ENCODE measurements at places on chromosomes 4 and X. TPM values are rescaled to one million over a fixed set of nuclear protein-coding genes. Genes with fewer than 3 reads are reported as not detected.

DNA sequence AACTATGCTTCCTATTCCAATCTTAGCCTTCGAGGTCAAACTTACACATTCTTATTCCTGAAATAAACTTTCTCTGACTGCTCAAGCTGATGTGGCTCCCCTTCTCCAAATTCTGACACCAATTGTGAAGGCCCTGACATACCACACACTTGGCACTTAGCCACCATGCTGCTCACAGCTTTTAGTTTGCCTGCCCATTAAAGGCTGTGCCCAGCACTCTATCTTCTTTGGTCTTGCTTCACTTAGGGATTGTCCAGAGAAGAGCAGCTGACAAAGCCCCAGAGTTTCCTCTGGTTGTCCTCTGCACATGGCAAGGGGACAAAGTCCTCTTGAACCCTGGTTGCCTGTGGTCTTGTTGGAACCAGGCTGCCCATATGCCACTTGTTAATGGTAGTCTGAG, 126.1 kb downstream of the ARHGEF9 start:
- no peak for DNase-seq

DNA sequence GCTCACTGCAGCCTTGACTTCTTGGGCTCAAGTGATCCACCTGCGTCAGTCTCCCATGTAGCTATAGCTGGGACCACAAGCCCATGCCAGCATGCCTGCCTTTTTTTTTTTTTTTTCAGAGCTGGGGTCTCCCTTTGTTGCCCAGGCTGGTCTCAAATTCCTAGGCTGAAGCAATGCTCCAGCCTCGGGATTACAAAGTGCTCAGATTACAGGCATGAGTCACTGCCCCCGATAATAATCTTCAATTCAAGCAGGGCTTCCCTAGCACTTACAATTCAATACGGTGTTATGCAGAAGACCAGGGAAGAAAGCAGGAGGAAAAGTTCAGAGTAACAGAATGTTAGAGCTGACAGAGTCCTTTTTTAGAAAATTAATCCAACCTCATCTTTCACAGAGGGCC, 26.1 kb downstream of the OTOP1 start:
- no peak for DNase-seq

DNA sequence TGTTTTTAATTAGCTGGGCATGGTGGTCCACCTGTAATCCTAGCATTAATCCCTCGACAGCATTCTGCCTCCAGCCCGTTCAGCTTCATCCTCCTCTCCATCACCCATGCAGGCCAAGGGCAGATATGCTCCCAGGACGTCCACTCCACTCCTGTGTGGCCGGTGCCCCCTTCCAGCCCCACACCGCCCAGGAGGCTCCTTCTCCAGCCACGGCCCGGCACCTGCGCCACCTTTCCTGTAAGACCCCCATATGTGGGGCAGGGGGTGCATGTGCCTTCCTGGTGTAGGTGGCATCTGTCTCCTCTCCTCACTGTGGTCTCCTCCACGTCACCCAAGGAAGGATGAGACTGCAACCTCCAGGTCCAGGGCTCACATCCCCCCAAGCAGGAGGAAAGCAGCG, 57.0 kb upstream of the MXD4 start:
- DNase-seq = no peak

DNA sequence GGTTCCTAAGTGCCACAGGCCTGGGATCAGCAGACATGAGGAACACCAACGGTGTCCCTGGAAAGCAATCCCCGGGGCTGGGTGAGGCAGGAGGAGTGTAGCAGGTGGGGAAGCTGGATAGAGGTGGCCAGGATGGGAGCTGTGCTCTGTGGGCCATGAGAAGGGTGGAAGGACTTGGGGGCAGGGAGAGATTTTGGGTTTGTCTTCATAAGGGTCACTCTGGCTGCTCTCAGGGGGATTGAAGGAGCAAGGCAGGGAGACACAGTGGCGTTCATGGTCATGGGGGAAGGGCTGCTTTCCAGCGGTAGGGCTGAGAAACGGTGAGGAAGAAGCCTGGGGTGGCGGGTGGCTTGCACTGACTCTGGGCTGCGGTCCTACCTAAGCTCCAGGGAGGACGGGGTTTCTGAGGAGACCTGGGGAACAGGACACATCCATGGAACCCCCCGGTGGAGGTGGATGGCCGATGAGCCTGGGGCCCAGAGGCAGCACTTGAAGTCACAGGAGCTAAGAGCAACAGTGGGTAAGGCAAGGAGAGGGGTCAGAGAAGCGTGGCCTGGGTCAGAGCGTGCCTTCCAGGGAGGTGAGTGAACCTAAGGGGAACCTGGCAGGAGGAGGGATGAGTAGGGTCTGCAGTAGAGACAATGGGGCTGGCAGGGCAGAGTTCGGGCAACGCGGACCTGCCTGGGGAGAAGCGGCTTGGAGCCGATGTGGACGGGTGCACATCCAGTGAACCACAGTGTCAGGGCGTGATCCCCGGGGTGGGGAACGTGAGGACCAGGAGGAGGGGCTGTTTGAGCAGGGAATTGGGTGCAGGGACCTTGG, 12.4 kb upstream of the CTBP1 start:
- no peak for DNase-seq

GRCh38 chr4:65399084-65399483, 271.2 kb downstream of the EPHA5 start:
- DNase-seq = no peak

Gene SLC49A3
- polyA plus RNA-seq = not detected

GRCh38 chr4:19194672-19195071, 1057.0 kb upstream of the SLIT2 start:
- DNase-seq = no peak

Gene FOXR2
- not detected for polyA plus RNA-seq

Gene WAS
- 33.8 TPM for polyA plus RNA-seq

GRCh38 chr4:54898056-54898562, 227.3 kb downstream of the KDR start:
- no peak for DNase-seq

DNA sequence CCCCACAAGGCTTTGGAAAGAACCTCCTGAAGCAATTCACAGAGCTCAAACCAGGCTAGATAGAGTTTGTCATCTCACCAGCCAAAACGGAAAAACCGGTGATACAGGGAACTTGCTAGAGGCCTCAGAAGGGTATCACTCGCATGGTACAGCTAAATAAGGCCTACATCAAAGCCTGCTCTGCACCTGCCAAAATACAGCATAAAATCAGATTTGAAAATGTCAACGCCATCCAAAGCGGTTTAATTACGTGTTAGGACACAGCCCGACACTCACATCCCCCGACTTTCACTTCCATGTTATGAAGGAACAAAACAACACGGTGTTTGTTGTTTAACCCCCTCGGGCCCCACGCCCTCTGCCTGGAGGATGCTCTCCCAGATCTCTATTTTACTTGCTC, 65.0 kb downstream of the MAPK10 start:
- no peak for DNase-seq

GRCh38 chr4:35250761-35251160, 993.6 kb downstream of the ARAP2 start:
- no peak for DNase-seq

- no peak for DNase-seq
These were observed 253.7 kb upstream of the TAPT1 start for GRCh38 chr4:16480011-16480410.

Gene RS1
- not detected for polyA plus RNA-seq

Gene DUSP21
- not detected for polyA plus RNA-seq

Gene USP51
- 0.11 TPM for polyA plus RNA-seq

- DNase-seq = no peak
These were observed 215.9 kb upstream of the AADAT start for GRCh38 chr4:170305627-170306026.

Gene SMC1A
- 17.1 TPM for polyA plus RNA-seq

- DNase-seq = no peak
These were observed 498.7 kb upstream of the PABPC4L start for GRCh38 chr4:134700251-134700650.

GRCh38 chrX:117645639-117646038, 471.0 kb downstream of the KLHL13 start:
- no peak for DNase-seq

DNA sequence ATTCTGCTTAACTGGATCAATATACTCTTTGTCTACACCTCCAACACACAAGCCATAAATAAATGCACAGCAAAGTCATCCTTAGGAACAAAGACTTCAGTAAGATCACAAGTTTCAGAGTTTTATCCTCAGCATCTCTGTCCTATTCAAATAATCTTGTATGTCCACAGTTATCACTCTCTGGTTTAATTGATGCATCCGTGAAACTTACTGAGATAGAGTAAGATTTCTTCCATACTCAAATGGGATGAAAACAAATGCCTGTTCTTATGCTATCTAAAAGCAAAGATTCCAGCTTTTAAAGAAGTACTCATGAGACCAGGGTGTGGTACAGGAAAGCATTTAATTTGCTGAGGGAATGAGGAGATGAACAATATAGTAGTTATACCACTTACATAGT, 184.6 kb upstream of the SLC7A11 start:
- DNase-seq = no peak

Gene CSN1S1
- polyA plus RNA-seq = not detected

Gene SMIM20
- 78.9 TPM for polyA plus RNA-seq

GRCh38 chrX:133185119-133185518, 33.0 kb downstream of the TFDP3 start:
- no peak for DNase-seq

DNA sequence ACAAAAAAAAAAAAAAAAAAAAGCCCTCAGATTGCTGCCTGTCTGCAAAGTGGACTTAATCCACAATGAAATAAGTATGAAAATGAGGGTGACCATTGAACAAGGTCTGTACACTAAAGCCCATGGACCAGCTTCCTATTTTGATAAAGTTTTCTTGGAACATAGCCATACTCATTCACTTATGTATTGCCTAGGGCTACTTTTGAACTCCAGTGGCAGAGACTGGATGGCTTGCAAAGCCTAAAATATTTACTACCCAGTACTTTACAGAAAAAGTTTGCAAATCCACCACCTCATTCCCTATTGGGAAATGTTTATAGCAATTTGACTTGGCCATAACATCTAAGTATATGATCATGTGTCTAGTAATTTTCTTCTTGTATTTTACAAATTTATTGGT, 481.7 kb downstream of the NAF1 start:
- DNase-seq = no peak

GRCh38 chr4:94038195-94038594, 169.5 kb upstream of the SMARCAD1 start:
- no peak for DNase-seq

Gene XAGE1A
- polyA plus RNA-seq = not detected

GRCh38 chrX:129930941-129931410, 25.0 kb downstream of the UTP14A start:
- DNase-seq = no peak

GRCh38 chr4:4775493-4776004, 83.9 kb upstream of the MSX1 start:
- no peak for DNase-seq

- no peak for DNase-seq
These were observed 22.6 kb downstream of the RTL9 start for GRCh38 chrX:110381216-110381615.

Gene CPZ
- polyA plus RNA-seq = not detected

DNA sequence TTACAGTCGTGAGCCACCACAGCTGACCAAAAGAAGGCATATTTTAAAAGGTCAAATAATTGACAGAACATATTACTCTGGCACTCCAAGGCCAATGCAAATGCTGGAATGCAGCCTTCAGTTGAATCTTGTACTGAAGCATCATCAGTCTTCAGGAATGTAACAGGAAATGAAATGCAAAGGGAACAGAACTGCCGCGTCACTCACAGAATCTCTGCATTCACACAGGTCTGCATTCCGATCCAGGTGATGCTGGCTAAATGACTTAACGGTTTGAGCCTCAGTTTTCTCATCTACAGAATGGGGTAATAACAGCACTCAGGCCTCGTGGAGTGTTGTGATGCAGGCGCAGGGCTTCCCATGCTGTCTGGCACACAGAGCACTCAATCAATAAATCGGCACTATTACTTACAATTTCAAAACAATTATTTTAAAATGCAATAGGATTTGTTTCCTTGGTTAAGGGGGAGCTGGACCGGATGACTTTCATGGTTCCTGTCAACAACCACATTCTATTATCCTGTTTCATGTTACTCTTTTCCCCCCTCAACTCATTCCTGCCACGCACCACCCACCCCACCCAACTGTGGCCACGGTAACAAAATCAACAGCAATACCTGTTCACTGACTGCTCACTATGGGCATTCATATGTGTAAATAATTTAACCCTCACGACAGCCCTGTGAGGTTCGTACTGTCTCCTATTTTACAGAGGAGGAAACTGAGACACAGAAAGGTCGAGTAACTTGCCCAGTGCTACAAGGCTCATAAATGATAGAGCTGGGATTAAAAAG, 32.4 kb downstream of the IGFBP7 start:
- DNase-seq = no peak

GRCh38 chr4:16377887-16378286, 151.6 kb upstream of the TAPT1 start:
- DNase-seq = no peak

- DNase-seq = no peak
These were observed 54.9 kb downstream of the REELD1 start for GRCh38 chr4:146269228-146269653.

Gene GALNTL6
- not detected for polyA plus RNA-seq

Gene GPR50
- not detected for polyA plus RNA-seq

DNA sequence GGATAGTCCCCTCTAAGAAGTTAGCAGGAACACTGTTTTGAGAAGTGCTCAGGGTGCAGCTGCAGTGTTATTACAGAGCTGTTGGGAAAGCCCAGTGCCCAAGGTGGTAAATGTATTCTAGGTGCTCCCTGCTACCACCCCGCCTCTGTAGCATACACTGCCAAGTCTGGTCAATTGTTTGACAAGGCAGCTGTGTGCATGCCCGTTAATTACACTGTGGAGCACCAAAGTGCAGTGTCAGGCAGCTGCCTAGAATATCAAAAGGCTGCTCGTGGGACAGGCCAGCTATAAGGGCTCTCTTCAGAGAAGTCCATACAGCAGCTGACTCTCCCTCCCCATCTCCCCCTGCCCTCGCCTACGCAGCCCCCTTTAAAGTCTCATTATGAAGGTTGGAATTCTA, 99.9 kb upstream of the KLHL13 start:
- DNase-seq = no peak

Gene SMIM10
- not detected for polyA plus RNA-seq

DNA sequence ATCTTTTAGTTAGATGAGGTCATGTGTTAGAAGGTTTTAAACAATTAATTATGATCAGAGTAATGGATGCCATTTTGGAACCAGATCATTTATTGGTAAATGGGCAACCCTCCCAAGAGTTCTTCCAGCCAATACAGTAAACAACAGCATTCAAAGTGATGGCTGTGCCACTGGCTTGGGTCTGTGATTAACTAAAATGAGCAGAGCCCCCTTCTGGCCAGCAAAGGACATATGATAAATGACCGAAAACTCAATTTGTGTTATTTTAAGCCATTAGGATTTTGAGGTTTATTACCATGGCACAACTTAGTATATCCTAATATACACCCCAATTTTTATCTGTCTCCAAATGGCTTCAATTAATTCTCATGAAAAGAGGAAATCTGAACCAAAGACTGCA, 90.8 kb upstream of the NPFFR2 start:
- no peak for DNase-seq

DNA sequence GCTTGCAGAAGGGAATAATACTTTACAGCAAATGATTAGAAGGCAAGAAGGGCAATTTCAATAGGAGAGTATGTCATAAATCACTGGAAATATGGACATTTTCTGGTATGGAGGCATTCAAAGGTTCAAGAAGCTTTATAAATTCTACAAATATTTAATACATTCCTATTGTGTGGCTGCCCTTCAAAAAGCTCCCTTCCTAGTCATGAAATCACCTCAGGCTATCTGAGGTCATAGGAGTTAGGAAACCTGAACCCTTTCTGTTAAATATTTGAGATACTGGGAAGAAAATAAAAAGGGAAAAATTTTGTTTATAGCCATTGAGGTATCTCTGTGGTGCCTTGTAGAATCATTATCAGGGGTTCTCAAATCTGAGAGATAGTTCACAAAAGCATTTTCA, 316.8 kb upstream of the EMCN start:
- DNase-seq = no peak

- no peak for DNase-seq
These were observed 90.8 kb upstream of the TSPAN5 start for GRCh38 chr4:98749206-98749605.
